A549 treated with AZD2906 at 1 μM for 4 hours (cell line): ENCODE measurements at places on chromosomes 13 and 19. TPM values are rescaled to one million over a fixed set of nuclear protein-coding genes. Genes with fewer than 3 reads are reported as not detected.

Gene RAB3D
- total RNA-seq: 3.1 to 4.6 TPM (median 3.9 TPM) in 5 replicates

Gene KLK4
- total RNA-seq: 0.14 to 0.17 TPM (median 0.16 TPM) in 3 of 5 replicates, not detected in the others

Gene RAB3A
- 0.46 to 0.72 TPM (median 0.55 TPM) in 5 replicates for total RNA-seq

Gene U2AF1L4
- total RNA-seq: 22.6 to 29.2 TPM (median 25.6 TPM) in 5 replicates

Gene APOC4
- total RNA-seq: not detected in 5 replicates

Gene ZNF99
- total RNA-seq: not detected in 5 replicates

Gene ZNF665
- total RNA-seq: not detected in 5 replicates

Gene PSG6
- 0.07 to 0.11 TPM in 2 of 5 replicates, not detected in the others for total RNA-seq

Gene DCLK1
- total RNA-seq: 0.97 to 1.2 TPM (median 1.1 TPM) in 5 replicates

Gene LGI4
- 0.10 to 0.41 TPM (median 0.28 TPM) in 5 replicates for total RNA-seq

Gene ARHGEF1
- total RNA-seq: 77.7 to 113 TPM (median 104 TPM) in 5 replicates

Gene RFXAP
- 0.62 to 0.96 TPM (median 0.74 TPM) in 5 replicates for total RNA-seq

Gene LNX2
- 3.3 to 4.5 TPM (median 3.8 TPM) in 5 replicates for total RNA-seq

Gene CERS1
- total RNA-seq: 3.6 to 5.3 TPM (median 5.0 TPM) in 5 replicates

Gene PLPPR2
- 8.3 to 9.7 TPM (median 9.3 TPM) in 5 replicates for total RNA-seq

Gene ZNF763
- total RNA-seq: not detected in 5 replicates

Gene RUBCNL
- 0.08 to 0.18 TPM (median 0.09 TPM) in 5 replicates for total RNA-seq

Gene KCNC3
- 0.96 to 1.5 TPM (median 1.5 TPM) in 5 replicates for total RNA-seq

Gene ZNF90
- not detected in 5 replicates for total RNA-seq

Gene CLEC4M
- total RNA-seq: not detected in 5 replicates

Gene CACNG6
- 10.3 to 12.7 TPM (median 11.0 TPM) in 5 replicates for total RNA-seq

Gene SHC2
- total RNA-seq: 0.79 to 1.5 TPM (median 0.93 TPM) in 5 replicates

Gene THOP1
- 83.4 to 100 TPM (median 97.1 TPM) in 5 replicates for total RNA-seq

Gene CUL4A
- total RNA-seq: 48.8 to 57.5 TPM (median 52.3 TPM) in 5 replicates

Gene ZNF480
- 6.1 to 17.9 TPM (median 16.3 TPM) in 5 replicates for total RNA-seq

Gene NXNL1
- total RNA-seq: not detected in 5 replicates

Gene MEF2B
- 0.15 to 1.0 TPM (median 0.41 TPM) in 5 replicates for total RNA-seq

Gene LCP1
- total RNA-seq: 0.07 to 0.19 TPM (median 0.15 TPM) in 5 replicates

Gene ATP4A
- 0.06 to 0.14 TPM (median 0.13 TPM) in 4 of 5 replicates, not detected in the other for total RNA-seq

Gene SLC15A1
- 0.02 to 0.09 TPM (median 0.03 TPM) in 4 of 5 replicates, not detected in the other for total RNA-seq

Gene KLK15
- not detected in 5 replicates for total RNA-seq

Gene FPR1
- 0.09 to 0.19 TPM (median 0.15 TPM) in 5 replicates for total RNA-seq

Gene ANGPTL4
- 550 to 726 TPM (median 658 TPM) in 5 replicates for total RNA-seq

Gene ZNF20
- total RNA-seq: 0.13 to 0.29 TPM (median 0.22 TPM) in 4 of 5 replicates, not detected in the other

Gene CRB3
- 2.9 to 5.1 TPM (median 4.1 TPM) in 5 replicates for total RNA-seq
